ENCODE measurements at places on chromosomes 13 and 19.

DNA sequence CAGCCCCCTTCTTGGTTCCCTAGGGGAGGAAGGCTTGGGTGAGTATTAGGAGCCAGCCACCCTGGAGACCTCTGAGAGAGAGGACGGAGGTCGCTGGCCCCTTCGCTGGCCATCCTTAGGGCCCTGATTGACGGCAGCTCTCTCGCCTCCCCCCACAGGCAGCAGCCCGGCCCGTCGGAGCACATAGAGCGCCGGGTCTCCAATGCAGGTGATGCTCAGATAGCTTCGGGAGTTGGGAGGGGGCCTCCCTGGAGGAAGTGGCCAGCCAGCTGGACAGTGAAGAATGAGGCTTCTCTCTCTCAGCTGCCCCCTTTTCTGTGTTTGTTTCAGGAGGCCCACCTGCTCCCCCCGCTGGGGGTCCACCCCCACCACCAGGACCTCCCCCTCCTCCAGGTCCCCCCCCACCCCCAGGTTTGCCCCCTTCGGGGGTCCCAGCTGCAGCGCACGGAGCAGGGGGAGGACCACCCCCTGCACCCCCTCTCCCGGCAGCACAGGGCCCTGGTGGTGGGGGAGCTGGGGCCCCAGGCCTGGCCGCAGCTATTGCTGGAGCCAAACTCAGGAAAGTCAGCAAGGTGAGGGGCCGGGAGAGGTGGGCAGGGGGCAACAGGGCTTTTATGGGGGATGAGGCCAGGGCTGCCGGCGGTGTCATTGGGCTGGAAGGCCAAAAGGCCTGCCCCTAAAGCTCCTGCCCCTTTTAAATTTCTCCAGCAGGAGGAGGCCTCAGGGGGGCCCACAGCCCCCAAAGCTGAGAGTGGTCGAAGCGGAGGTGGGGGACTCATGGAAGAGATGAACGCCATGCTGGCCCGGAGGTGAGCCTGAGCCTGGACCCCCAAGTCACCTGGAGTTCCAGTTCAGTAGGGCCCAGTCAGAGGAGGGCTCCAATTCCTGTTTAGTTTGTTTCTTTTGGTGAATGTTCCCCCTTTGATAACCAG is 15.0 kb downstream of the VASP start:
- no peak for DNase-seq

- DNase-seq: no peak
Observed at GRCh38 chr13:39310961-39311360, 272.7 kb downstream of the NHLRC3 start.

DNA sequence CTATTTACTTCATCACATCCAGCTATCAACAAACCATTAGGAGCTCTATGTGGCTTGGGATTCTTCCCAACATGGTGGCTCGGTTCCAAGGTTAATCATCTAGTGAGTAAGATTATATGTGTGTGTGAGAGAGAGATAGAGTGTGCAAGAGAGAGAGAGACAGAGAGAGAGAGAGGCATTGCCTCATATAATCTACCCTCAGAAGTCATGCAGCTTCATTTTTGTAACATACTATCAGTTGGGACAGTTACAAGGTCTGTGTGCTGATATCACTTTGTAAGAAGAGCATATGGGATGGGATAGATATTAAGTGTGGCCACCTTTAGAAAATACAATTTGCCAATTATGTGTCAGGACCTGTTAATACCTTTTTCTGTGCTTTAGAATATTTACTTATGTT is 104.1 kb downstream of the NDFIP2 start:
- DNase-seq: peak; percentile 38

GRCh38 chr19:51097166-51097738 is 11.0 kb downstream of the CTU1 start:
- DNase-seq: peak; percentile 77

All from fibroblast of mammary gland (primary cell).